ENCODE measurements at places on chromosomes 16 and 17. TPM values are rescaled to one million over a fixed set of nuclear protein-coding genes. Genes with fewer than 3 reads are reported as not detected.
A peak's percentile ranks its signal among the peaks of the same experiment; 100 is the strongest.

Gene ZNF778
- total RNA-seq: 5.1 TPM

Gene GRB7
- not detected for total RNA-seq

Gene SLC5A10
- not detected for total RNA-seq

Gene KRTAP17-1
- not detected for total RNA-seq

Gene GPR139
- not detected for total RNA-seq

Gene CCL4L2
- total RNA-seq: not detected

Gene CBX8
- 7.7 TPM for total RNA-seq

Gene HS3ST2
- not detected for total RNA-seq

Gene CLEC19A
- total RNA-seq: not detected

Gene LRRC75A
- not detected for total RNA-seq

- no peak for DNase-seq
Observed at GRCh38 chr17:80872501-80873306, 118.9 kb upstream of the CHMP6 start.

GRCh38 chr16:8044796-8045195 lies 545.5 kb downstream of the TMEM114 start:
- peak; percentile 15 for DNase-seq

DNA sequence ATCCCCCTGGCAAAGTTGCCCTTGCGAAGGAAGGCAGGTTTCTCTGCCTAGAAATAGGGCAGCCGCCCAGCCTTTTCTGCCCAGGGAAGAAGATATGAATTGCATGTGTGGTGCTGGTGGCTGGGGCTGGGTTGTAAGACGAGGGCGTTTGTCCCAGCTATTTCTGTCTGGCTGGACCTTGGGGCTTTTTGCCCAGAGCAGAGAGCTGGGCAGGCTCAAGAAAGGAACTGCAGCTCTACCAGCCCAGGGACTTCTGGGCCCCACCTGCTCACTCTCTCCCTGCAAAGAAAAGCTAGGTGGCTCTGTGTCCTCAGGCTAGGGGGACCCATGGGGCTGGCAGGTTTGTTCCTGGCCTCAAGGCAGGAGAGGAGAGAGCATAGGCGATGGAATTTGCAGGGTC lies 586 bp downstream of the CACNG1 start:
- DNase-seq: no peak

DNA sequence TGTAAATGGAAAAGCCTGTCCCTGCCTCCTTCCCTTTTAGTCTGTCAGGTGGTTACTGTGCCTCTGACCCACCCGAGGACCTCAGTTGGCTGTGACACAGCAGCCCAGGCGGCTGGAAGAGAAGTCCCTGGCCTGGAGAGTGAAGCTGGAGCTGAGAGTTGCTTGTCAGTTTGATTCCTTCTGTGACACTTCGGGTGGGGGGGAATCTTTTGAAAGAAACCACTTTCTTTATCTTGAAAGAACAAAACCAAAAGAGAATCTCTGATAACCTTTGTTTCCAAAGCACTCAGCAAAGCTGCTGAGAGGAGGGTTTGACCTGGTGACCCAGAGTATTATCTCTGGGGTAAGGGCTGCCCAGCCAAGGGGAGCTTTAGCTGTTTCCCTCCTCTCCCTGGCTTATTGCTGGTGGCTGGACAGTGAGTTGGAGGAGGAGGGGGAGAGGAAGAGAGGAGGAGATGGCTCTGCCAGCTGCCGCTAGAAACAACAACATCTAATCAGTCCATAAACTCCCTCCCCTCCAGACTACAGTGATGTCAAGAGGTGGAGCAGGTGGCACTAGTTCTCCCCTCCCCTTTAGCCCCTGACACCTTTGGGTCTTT lies 34.0 kb downstream of the YPEL2 start:
- no peak for DNase-seq

DNA sequence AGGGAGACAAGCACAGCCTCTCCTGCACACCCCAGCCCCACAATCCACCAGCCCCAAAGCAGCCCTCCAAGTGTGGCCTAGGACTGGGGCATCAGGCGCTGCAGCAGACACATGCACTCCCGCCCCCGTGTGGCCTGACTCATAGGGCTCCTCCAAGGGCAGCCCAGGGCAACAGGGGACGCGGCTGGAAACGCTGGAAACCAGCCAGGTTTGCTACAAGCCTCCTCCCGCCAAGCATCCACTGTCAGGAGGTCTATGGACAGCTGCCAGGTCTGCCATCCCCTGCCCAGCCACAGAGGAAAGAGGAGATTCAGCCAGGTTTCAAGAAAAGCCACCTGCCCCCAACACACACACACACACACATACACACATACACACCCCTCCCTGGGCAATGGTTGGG lies 25.8 kb downstream of the SRCIN1 start:
- DNase-seq: peak; percentile 81

DNA sequence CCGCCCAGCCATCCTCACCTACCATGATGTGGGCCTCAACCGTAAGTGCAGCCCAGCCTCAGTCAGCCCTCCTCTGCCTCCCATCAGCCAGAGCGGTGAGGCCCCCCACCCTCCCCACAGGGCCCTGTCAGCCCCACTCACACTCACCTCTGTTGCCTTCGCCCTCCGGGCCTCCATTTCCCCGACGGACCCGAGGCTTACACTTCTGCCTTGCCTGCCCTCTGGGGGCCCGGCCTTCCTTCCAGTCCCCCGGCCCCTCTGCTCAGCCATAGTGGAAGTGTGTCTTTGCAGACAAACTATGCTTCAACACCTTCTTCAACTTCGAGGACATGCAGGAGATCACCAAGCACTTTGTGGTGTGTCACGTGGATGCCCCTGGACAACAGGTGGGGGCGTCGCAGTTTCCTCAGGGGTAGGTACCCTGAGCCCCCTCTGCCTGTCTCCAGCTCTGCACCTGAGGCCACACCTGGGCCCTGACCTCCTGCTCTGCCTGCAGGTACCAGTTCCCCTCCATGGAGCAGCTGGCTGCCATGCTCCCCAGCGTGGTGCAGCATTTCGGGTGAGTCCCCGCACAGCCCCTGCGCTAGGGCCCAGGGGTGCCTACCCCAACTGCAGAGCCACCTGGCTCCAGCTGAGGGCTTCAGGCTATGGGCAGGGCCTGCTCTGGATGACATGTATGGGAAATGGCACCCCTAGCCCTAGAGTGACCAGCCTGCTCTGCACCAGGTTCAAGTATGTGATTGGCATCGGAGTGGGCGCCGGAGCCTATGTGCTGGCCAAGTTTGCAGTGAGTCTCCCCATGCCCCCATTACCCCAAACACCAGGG lies 4.1 kb downstream of the NDRG4 start:
- DNase-seq: no peak

DNA sequence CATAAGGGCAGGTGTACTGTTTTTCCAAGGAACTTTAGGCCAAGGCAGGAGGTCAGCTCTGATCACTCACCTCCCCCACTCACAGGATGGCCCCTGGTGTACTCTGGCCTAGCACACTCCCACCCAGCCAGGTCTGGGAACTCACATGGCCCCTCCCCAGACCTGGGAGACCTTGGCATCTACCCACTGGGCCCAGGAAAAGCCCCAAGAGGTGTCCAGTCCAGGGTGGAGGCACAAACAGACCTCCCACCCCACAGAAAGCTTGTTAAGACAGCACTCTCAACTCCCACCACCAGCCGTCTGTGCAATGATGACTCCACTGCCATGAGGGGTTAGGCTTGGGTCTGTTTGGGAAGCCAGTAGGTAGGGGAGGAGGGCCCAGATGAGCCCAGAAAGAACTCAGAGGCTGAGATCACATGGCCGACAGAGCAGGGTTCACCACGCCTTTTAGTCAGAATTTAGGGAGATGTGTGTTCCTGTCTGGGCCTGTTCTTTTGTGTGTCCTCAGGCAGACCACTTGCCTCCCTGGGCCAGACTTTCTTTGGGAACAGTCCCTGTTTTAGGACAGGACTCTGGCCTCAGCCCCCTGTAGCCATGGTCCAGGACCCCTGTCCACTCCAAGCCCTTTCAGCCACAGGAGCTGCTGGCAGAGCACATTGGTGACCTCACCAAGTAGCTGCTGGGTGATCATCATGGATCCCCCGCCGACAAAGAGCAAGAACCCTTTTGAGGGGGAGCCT lies 12.1 kb upstream of the CBFB start:
- DNase-seq: no peak

DNA sequence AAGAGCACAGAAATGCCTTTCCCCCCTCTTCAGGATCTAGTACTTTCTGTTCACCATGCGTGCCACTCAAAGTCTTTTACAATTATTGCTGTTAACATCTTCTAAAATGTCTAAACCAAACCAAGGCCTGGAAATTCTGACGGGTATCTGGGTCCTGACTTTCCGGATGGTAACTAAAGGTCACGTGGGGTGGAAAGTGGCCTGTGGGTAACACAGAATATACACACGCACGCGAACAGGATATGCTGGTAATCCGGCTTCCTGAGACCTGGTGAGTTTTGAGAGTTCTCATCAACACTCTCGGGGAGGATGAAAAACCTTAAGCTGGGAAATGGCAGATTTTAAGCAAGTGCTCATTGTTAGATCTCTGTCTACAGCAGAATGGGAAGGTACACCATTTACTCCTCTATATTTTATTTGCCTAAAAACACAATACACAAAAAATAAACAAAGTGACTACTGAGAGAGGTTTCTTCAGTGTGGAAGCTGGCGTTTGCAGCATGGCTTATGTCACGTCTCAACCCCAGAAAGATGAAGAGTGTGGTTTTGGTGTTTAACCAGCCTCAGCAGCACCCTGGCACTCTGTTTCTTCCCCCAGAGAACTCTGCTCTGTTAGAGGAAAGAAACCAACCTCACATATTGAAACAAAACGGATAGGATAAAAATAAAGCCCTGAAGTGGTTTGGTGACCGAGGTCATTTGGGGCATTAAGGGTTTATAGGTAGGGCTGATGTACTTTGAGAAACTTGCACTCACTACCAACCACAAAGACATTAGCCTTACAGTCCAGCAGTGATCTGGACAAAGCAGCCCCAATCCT lies 37.3 kb downstream of the SMG6 start:
- DNase-seq: no peak

- no peak for DNase-seq
Observed at GRCh38 chr17:44354582-44355561, 8.8 kb downstream of the FAM171A2 start.

DNA sequence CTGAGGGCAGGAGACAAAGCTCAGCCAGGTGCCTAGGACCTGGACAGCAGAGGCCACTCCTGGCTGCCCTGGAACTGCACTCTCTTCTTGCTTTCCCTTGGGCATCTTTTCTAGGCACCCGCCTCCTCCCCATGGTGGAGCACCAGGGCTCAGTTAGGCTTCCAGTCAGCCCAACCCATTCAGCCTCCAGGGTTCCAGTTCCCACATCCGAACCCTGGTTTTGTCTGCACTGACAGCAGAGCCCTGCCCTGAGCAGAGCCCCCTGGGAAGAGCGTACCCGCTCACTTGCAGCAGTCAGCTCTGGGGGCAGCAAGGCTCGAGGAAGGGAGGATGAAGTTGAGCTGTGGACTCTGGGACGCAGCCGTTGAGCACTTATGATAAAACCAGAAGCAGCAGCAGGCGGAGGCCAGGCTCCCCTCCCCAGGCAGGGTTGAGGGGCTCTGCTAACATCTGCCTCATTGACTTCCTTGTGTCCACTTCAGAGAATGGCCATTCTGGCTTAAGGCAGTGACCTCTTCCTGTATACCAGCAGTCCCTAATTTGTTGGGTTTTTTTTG lies 213.2 kb downstream of the NTN1 start:
- no peak for DNase-seq

DNA sequence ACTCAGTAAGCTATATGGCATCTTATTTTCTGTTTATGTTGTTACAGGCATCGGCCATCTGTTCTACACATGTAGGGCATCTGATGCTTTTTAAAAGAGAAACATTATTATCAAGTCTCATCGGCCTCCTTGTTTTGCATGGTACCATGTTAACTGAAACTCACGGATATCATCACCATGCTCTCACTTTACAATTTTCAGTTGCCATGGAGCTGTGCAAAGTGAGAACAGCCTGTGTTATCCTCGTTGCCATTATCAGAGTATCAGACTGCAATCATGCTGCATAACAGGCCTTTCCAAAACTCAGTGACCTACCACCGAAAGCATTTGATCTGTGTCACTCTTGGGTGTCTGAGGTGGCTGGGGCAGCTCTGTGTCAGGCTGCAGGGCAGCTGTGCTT lies 110.3 kb downstream of the C17orf67 start:
- no peak for DNase-seq

- no peak for DNase-seq
Observed at GRCh38 chr17:76398523-76399174, 14.2 kb downstream of the SPHK1 start.

GRCh38 chr17:17913695-17914332 lies 58.4 kb downstream of the TOM1L2 start:
- DNase-seq: peak; percentile 92

- DNase-seq: no peak
Observed at GRCh38 chr16:57666353-57667047, 1.6 kb upstream of the ADGRG3 start.

GRCh38 chr17:28675980-28676379 lies 14.0 kb downstream of the SUPT6H start:
- DNase-seq: no peak

DNA sequence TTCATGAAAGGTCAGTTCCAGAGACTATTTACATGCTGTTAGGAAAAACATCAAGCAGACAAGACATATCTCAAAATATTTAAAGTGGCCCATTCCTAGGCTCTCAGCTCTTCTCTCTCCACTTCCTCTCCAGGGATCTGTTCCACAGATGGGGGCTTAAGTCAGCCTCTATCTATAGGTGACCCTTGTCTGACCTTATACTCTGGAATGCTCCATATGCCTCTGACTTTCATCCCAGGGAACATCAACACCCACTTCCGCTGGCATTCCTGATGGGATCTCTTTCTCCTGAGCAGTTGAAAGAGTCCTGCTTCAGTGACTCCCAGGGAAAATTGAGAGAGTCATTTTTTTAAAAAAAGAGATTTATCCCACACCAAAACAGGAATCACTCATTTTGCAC lies 11.5 kb upstream of the WIPI1 start:
- no peak for DNase-seq

- no peak for DNase-seq
Observed at GRCh38 chr16:6104428-6104827, 1006.8 kb upstream of the EEF2KMT start.

- DNase-seq: no peak
Observed at GRCh38 chr17:37211136-37211535, 164.6 kb upstream of the C17orf78 start.

- no peak for DNase-seq
Observed at GRCh38 chr16:83819361-83819760, 11.6 kb downstream of the HSBP1 start.

GRCh38 chr16:12750554-12750918 lies 53.2 kb downstream of the CPPED1 start:
- no peak for DNase-seq

- no peak for DNase-seq
Observed at GRCh38 chr17:53058031-53058430, 764.7 kb upstream of the KIF2B start.

Measured in MG63 (cell line).